ENCODE measurements at places on chromosomes 3 and 15.

- no peak for DNase-seq
Measured at GRCh38 chr3:6857510-6857909, 3.4 kb upstream of the GRM7 start.

DNA sequence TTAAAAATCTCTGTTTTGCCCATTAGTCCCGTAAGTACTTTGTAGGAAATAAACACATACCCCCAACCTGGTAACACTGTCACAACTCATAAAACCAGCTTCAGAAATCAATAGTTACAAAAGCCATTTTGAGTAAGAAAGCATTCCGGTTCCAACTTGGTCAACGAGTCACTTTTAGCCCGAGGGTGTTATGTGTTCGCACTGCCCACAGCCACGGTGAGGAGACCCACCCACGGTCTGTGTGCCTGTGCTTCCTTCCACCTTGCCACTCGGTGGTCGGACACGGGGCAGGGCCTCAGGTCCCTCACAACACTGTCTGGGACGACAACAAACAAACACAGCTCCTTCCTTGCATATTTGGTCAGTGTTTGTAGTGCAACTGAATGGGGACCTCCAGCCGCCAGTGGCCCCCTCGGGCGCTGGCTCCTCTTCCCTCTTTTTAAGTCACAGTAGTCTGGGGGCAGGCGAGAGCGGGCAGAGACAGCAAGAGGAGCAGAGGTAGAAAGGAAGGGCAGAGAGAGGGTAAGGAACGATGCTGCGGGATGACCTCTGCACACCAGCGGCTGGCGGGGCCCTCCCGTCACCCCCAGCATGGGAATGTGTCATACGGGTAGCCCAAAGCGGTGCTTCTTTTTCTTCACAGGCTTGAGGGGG lies 5.2 kb upstream of the MUSTN1 start:
- no peak for DNase-seq

DNA sequence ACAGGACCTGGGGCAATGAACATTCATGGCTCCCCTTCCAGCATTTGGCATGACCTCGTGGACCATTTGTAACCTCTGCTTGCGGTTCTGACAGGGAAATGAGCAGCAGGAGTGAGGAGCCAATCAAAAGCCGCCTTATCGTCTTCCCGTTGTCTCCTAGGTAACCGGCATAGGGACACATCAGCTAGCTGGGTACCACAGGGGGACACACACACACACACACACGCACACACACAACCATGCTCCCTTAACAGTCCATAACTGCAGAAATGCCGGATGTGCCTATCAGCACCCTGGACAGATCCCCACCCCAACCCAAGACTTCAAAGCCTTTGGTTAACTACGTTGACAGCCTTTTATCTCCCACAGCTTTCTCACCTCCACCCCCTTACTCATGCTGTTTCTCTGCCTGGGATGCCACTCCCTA lies 53.4 kb upstream of the CCDC174 start:
- DNase-seq, result peak; percentile 91

DNA sequence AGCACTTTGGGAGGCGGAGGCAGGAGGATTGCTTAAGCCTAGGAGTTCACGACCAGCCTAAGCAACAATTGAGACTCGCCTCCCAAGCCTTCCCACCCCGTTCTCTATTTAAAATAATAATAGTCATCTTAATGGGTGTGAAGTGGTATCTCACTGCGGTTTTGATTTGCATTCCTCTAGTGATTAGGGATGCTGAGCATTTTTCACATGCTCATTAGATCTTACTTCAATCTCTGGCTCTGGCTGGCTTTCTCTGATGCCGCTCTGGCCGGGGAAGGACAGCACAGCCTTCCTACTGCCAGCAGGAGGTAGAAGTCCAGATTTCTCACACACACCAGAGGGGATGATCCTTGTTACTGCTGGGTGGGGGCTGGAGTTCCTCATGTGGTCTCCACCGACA lies 7.4 kb upstream of the EIF4A2 start:
- DNase-seq, result peak; percentile 95

DNA sequence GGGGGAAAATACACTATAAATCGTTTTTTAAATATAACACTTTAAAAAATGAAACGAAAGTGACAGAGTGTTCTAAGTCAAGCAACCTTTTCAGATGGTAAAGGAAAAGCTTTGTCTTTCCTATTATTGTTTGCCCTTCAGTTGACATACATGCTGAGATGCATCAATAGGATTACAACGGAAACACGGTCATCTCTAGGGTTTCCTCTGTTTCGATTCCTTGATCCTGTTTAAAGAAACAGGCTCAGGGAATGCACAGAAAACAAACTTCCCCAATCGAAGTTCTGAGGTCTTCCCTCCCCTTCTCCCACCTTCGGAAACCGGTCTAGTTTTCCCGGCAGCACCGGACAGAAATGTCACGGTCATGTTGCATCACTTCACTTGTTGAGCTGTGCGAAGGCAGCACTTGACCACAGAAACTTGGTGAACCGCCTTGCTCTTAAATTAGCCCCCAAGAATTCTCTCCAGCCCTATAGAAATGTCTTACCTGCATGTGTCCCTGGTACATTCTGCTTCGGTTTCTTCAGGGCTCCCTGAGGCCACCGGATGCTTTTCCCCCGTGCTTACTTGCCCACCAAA lies 556 bp downstream of the PEX5L start:
- DNase-seq, result peak; percentile 59

DNA sequence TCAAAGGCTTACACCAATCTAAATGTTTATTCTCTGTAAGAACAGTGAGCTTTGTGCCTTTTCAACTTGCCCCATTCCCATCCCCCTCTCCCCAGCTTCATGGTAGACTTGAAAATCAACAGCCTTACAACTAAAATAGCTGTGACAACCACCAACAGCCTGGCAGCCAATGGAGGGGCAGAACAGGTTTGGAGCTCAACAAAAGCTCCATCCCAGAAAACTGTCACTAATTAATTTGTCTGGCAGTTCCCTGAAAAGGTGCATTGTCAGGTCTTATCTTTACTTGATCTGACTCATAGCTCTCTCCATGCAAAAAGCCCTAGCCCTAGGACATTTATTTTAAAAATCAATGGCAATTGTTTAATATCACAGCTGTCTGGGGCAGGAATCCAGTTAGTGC lies 22.6 kb downstream of the MTHFS start:
- peak; percentile 50 for DNase-seq

- DNase-seq, result peak; percentile 96
Measured at GRCh38 chr3:190076601-190077394, 43.9 kb downstream of the P3H2 start.

DNA sequence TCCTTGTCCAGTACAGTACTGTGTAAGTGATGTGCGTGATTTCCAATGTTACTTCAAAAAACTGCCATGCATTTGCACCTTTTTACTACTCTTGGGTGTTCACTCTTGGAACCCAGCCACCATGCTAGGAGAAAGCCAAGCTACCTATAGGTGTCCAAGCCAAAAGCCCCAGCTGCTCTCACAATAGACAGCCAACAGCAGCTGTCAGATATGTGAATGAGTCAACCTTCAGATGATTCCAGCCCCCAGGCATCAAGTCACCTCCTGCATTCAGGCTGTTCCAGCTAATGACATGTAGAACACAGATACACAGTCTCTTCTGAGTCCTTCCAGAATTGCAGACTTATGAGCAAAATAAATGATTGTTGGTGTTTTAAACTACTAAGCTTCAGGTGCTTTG lies 417.7 kb upstream of the TGFBR2 start:
- DNase-seq, result no peak

DNA sequence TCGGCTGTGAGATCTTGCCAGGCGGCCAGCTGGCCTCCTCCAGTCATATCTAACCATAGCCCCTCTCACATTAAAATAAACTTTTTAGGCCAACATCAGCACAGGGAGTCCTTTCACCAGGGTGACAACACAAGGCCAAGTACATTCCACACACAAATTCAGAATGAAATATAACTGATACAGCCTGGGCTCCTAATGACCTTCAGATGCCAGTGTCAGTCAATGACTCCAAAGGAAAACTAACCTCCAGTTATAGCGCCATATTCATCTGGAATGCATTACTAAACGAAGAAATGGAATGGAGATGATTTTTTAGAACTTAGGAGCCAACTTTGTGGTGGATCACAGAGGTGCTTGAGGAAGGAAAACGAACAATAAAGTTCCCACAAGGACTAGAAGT lies 205.4 kb downstream of the GREM1 start:
- no peak for DNase-seq

GRCh38 chr3:157027861-157028745 lies 131.8 kb downstream of the CCNL1 start:
- peak; percentile 65 for DNase-seq

DNA sequence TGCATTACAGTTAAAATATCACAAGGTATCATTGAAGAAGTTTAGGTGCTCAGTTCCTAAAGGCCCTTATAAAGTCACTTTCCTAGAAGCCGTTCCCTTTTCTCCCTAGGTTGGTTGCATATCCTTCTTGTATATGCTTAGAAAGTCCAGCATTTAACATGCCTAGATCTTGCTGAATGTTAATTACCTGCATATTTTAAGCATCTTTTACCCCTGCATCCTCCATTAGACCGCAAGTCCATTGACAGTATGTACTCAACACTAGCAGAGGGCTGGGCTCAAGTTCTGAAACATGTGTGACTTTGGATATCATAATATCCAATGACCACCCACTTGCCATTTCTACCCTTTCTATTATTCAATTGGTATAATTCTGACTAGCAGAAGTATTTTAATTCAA lies 336.6 kb downstream of the ROBO2 start:
- no peak for DNase-seq

DNA sequence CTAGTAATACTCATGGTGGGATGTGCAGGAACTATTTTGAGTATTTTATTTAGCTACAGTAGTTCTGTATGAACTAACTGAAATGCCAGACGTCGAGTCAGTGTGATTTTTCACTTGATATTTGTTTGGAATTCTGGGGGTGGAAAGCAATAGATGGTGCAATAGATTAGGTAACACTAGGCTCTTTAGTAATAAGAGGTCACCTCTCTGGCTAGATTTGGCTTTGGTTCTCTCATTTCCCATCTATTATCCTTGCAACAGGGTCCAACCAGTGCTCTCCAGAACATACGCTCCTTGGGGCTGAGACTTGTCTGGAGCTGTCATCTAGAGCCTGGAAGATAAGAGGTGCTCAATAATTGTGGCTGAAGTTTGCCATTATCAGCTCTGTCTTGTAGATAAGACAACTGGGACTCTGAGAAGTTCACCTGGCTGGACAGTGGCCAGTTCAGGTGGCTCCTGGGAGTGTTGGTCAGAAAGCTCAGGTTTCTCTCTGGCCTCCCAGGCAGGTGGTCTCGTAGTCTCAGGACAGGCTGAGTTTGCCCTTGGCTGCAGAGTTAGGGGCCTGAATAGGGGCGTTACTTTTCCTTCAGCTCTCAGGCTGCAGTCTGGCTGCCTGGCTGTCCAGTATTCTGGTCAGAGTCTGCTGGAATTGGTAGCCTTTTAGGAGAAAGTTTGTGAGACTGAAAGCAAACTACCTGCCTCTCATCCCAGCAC lies 277.5 kb upstream of the RGMA start:
- peak; percentile 19 for DNase-seq

DNA sequence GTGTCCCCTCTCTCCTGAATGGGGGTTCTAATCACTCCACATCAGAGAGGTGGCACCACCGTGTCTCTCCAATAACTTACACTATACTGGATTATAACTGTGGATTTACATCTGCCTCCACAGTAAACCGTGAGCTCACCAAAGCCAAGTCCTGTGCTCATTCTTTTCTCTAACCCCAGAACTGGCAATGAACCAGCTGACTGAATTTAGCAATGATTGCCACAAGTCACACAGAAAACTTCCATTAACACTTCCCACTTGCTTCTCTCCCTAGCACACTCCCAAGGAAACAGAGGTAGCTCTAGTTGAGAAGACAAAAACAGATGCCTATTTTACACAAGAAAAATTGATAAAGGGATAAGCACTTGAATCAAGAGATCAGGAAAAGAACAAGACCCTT lies 361.3 kb downstream of the ULK4 start:
- DNase-seq, result no peak

- no peak for DNase-seq
Measured at GRCh38 chr3:29164825-29165224, 116.0 kb upstream of the RBMS3 start.

DNA sequence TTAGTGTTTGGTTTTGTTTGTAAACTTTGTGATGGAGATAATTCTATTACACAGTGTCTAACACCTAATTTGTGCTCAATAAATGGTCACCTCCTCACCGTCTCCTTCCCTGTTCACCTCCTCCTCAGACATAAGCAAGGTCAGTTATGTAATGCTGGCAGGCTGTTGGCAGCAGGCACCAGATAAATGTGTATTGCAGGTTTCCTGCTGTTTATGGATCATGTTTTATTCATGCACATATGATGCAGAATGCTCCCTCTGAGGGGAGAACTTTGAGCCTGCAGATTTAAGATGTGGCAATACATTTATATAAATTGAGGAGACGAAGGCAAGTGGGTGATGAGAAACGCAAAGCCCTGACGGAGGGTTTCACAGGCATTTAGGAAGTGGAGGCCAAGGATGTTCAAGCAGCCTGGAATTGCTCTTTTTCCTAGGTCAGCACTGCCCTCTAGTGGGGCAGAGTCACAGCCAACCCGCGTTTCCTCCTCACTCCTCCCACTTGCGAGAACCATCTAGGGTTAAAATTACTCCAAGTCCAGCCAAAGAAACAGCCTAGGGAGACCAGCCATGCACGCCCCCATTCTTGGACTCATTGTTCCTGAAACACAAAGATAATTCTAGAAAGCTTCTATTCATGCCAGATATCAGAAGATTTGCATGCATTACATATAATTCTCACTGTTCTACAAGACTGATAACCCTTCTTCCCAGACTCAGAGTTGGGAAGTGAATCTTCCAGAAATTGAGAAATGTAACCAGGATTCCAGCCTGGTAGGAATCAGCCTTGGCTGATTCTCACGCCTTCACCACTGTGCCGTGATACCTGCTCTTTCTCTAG lies 228.7 kb downstream of the SLCO3A1 start:
- DNase-seq, result peak; percentile 81

DNA sequence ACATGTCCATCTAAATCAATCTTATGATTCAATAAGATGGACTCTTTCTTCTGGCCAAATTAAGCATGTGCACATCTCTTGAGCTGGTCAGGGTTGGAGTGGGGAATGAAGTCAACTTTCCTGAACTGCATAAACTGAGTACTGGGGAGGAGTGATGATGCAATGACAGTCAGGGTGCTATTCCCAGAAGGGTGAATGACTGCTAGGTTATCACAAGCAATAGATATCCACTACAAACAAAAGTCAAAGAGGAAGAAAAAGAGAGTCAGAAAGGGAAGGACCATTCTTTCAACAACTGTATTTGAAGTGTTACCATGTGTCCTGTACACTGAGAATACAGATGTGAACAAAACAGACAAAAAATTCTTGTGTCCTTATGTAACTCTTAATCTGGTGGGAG lies 70.0 kb downstream of the ALCAM start:
- DNase-seq, result no peak

- no peak for DNase-seq
Measured at GRCh38 chr15:37720267-37720666, 214.2 kb upstream of the TMCO5A start.

DNA sequence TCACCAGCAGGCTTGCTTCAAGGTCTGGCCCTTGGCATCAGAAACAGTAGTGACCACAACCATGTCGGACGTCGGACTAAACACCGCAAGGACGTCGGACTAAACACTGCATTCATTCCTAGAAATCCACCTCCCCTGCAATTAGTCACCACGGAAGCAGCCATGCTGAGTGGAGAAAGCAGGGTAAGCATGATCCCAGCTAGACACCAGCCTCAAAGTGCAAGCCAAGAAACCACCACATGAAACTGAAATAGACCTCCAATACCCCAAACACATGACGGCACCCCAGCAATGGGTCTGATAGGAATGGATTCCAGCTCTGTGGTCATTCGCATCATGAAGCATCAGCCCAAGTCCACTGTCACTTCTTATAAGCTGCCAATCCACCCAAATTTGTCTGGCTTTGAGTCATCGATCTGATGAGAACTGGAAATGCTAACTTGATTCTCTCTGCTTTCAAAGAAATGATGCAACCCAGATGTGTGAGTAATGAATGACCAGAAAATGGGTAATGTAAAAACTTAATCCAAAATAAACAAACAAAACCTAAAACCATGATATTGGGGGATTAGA lies 348.3 kb upstream of the TMCO5A start:
- no peak for DNase-seq
